ENCODE measurements at places on chromosomes 5 and 9. TPM values are rescaled to one million over a fixed set of nuclear protein-coding genes. Genes with fewer than 3 reads are reported as not detected.

- no peak for DNase-seq
Observed at GRCh38 chr9:92961627-92962302, 14.4 kb downstream of the FGD3 start.

- DNase-seq = no peak
Observed at GRCh38 chr9:92954049-92954861, 6.9 kb downstream of the FGD3 start.

DNA sequence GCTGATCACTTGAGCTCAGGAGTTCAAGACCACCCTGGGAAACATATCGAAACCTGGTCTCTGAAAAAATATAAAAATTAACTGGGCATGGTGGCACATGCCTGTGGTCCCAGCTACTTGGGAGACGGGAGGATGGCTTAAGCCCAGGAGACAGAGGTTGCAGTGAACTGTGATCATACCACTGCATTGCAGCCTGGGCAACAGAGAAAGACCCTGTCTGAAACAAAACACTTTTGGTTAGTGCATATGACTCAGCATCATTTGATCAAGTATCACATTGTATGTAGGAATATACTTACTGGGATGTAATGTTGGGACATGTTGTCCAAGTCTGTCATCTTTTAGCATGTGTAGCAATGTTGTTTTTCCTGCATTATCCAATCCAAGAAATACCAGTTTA lies 12.0 kb downstream of the SAR1B start:
- no peak for DNase-seq

Gene DPP7
- 29.1 TPM for polyA plus RNA-seq

Gene ADAMTSL2
- 2.2 TPM for polyA plus RNA-seq

DNA sequence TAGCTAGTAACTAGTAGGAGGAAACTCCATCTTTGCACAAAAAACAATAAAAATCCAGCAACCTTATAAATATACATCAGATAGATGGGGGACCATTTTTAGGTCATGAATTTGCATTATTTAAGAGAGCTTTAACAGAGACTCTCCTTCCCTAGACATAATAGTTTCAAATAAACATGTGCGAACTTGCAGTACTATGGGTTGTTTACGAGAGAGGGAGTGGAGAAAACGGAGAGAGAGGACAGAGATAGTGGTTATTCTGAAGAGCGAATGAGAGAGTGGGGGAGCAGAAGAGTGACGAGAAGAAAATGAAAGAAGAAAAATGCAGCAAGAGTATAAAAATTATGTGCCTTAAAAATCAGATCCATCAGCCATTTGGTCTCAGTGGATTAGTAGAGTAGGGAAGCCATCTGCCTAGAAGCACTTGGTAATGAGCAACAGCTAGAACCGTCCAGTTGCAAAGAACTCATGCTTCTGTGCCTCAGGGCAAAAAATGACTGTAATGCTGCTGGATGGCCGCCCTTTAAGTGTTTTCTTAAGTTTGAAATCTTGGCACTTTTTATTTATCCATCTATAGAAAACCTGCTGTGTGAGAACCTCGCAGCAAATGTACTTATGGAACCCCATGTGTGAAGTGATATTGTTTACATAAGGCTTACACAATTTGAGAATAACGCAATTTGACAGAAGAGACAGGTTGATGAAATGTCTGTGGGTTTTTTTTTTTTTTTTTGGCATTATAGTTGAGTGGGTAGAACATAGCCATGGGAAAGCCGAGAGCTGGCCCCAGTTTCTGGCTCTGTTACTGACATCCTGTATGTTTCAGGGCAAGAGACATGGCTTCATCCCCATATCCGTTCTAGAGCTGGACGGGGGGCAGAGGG lies 95.6 kb upstream of the ZNF608 start:
- no peak for DNase-seq

- DNase-seq = no peak
Observed at GRCh38 chr5:136667789-136668188, 302.4 kb upstream of the TRPC7 start.

Gene CARD9
- polyA plus RNA-seq = 2.0 TPM

Gene STPG3
- polyA plus RNA-seq = 3.5 TPM

DNA sequence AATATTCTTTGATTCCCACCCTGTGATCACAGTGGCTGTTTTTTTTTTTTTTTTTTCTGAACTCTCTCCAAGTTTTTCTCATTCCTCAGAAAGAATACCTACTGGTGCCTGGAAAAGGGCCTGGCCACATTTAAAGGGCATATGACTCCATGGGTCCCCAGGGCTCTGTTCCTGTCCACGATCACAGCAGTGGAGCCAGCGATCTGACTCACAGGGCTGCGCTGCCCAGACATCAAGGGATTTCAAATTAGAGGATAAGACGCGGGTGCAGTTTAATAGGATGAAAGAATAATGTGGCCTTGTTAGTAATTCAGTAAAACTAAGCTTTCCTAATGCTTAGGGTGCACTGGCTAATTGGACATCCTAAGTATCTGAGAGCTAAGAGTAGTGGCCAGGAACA lies 175.1 kb upstream of the MSX2 start:
- DNase-seq = no peak

DNA sequence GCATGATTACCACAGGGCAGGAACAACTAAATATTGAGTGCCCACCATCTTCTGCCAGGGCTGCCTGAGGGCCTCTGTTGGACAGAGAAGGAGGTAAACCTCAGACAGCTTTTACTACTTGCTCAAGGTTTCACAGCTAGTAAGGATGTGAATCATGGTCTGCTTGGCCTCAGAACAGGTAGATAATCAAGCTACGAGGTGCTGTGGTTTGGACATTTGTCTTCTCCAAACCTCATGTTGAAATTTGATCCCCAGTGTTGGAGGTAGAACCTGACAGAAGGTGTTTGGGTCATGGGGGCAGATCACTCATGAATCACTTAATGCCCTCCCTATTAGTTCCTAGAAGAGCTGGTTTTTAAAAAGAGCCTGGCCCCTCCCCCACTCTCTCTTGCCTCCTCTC lies 541.2 kb upstream of the TRPC7 start:
- DNase-seq = no peak

GRCh38 chr5:1162751-1163150 lies 38.6 kb upstream of the SLC6A19 start:
- no peak for DNase-seq

DNA sequence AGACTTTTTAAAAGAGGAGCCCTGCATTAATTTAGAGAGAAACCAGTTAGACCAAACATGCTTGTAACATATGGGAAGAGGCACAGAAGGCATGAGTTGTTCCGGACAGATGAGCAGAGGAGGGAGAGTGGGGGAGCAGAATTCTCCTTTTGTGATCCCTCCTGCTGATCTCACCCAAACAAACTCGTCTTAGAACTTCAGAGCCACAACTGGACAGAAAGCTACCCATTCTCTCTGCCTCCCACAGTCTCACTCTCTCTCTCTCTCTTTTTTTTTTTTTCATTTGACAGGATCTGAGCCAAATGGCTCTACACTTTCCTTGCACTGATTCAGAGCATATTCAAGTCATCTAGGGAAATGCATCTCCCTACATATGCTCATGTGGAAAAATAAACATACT lies 196.0 kb upstream of the PAPPA start:
- no peak for DNase-seq

DNA sequence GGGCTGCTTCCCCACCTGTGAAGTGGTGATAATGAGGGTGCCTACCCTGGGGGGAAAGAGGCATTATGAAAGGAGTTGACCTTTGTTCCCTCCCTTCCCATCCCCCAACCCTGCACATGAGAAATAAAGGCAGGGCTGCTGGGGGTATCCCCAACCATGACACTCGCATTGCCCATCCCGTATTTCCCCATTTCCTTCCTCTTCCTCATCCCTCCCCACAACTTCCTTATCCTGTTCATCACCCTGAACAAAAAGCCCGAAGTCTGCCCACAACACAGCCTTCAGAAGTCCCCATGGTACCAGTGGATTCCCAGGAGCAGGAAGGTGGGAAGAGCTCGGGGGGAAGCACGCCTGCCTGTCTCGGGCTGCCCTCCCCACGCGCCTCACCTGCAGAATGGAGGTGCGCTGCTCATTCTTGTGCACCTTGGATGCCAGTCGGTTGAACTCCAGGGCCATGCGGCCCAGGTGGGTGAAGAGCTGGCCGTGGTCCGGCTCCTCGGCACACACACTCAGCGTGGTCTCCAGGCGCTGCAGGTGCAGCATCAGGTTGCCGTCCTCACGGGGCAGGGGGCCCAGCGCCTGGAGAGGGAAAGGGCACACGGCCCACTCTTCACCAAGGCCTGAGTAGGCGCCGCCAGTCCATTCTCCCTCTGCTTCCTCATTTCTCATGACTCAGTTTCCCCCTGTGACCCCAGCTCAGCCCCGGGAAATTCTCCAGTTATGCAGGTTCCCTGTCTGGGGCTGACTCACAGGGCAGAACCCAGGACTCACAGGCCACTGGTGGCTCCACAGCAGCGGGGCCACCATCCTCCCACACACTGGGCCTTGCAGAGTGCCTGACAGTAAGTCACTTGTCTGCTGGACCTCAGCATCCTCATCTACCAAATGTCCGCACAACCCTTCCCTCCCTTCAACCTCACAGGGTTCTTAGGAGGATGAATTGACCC lies 24.2 kb downstream of the TNIP1 start:
- no peak for DNase-seq

DNA sequence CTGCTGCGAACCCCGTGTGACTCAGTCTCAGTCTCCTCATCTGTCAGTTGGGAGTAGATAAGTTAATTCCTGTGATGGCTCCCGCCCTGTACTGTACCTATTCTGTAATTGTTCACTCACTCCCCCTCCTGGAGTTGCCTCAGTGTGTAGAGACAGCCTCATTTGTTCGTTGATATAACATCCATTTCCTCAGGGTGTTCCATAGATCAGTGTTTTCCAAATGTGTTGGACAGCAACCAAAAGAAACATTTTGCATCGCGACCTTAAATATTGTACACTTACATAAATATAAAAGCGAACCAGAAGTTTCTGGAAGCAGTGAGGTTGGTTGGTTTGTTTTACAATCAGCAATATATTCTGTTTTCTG lies 698 bp downstream of the NFX1 start:
- DNase-seq = no peak

DNA sequence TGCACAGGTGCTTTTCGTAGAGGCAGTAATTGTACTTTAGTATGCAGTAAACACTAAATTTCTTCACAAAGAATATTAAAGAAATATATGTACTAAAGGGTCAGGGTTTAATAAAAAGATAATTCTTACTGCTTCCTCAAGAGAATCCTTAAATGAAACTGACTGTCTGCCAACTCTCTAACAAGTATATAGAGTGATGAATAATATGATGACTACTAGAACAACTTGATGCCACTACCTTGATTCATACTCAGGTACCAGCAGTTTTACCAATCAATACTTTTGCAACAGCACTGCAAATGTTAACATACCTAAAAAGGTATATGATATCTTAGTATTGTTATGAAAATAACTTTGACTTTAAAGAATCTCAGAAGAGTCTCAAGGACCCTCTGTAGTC lies 3.8 kb downstream of the YIPF5 start:
- no peak for DNase-seq

Gene GABRA6
- not detected for polyA plus RNA-seq

DNA sequence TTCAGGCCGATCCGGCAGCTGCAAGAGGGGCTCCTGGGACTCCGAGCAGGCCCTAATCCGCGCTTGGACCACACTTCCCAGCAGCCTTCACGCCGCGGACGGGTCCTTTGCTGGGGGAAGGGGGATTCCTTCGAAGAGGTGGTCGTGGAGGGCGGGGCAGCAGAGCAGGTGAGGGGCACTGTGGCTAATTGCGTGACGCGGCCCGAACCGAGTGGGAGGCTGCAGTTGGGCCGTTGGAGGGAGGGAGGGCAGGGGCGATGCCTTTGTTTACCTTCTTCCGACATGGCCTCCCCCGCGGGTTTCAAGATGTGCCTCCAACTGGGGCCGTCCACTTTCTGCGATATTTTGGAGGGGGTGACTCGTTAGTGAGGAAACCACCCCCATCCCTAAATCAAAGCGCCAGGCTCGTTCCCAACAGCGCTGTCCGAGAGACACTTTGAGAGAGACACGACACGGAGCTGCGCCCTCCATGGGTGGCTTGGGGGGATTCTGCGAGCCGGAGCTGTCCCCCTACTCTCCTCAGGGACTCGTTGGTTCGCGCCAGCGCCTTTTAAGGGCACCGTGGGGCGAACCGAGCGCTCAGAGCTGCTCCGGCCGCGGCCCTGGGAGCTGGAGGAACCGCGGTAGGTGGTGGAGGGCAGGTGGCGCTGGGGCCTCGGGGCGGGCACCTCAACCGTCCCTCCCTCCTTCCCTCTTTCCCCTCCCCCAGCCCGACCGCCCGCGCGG lies at the start of gene FAM53C:
TSS of gene FAM53C (plus strand) at position 582 of the 726 bp plus-strand sequence. CDS start 3,070 bp downstream, outside the sequence.
- peak; percentile 96 for DNase-seq

DNA sequence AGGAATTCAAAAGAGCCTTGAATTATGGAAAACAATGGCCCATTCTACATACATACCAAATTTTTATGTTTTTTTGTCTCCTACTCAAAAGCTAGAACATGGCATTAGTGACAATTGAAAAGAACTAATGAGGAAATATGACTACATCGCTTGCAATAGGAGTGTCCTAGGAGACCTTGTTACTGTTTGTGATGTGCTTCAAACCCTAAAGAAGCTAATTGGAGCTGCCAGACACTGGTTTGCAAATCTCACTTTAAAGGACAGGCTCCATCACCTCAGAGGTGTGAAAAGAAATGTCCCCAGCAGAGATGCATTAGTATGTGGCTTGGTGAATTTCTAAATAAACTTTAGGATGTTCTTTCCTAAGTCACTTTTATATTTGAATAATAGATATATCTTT lies 354.2 kb upstream of the EFNA5 start:
- DNase-seq = no peak

Gene FOXD1
- polyA plus RNA-seq = 11.4 TPM

DNA sequence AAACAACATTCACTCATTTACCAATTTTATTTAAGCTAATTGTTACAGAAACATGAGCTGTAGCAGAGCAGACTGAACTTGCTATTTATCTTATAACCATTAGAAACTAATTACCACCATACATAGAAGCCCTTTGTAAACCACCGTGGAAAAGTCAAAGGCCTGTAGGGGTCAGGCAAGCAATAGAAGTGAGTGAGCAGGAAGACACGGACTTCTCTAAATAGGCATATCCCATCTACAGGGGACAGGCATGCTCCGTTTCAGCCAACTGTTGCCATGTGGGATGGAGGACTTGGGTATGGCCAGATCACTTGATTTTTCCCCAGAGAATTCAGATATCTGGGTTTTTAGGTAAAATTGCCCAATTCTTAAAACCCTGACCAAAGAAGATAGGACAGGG lies 44.8 kb downstream of the PRRC1 start:
- DNase-seq = no peak

DNA sequence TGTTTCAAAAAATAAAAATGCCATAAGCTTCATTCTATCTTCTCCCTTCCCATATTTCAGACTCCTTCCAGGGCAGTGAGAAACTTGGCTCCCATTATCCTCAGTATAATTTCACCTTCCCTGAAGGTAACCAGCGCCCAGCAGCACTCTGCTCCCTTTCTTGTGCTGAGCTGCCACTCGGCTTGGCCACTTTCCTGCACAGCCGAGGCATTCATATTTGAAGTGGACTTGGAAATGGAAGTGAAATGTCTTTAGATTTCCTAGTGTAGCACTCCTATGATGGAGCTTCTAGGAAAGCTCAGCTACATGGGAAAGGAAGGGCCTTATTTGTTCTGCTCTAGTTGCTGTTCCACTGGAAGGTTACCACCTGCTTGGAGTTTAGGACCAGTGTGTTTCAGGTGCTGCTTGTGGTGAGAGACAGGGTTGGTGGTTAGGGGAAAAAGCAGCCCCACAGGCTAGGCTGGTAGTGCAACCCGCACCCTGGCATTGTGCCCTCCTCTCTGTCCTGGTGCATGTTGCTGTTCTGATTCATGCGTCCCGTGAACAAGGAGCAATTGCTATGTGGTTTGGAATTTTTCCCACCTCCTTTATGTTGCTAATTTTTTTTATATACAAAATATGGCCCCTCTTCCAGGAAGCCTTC lies 53.8 kb downstream of the RAD23B start:
- DNase-seq = no peak
